Activated effector memory CD4-positive, alpha-beta T cell treated with Interleukin-2 at 50 U/mL for 16 hours (primary cell): ENCODE measurements at places on chromosomes 6 and 20.

DNA sequence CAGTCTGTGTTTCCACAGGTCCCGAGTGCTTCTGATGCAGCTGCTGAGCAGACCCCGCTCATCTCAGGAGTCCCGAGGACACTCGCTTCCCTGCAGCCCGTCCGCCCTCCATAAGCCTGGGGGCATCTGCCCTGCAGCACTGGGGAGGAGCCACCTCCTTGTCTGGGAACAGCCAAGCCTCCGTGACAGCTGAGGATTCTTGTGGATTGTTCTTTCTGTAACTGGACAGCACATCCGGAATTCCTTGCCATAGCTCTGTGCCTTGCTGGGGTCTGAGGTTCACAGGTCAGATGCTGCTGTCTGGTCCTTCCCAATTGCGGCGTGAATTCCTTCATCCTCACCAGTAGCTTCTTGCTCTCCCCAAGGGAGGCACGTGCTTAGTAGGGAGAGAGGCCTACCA, 38.4 kb upstream of the FNDC1 start:
- DNase-seq: no peak

DNA sequence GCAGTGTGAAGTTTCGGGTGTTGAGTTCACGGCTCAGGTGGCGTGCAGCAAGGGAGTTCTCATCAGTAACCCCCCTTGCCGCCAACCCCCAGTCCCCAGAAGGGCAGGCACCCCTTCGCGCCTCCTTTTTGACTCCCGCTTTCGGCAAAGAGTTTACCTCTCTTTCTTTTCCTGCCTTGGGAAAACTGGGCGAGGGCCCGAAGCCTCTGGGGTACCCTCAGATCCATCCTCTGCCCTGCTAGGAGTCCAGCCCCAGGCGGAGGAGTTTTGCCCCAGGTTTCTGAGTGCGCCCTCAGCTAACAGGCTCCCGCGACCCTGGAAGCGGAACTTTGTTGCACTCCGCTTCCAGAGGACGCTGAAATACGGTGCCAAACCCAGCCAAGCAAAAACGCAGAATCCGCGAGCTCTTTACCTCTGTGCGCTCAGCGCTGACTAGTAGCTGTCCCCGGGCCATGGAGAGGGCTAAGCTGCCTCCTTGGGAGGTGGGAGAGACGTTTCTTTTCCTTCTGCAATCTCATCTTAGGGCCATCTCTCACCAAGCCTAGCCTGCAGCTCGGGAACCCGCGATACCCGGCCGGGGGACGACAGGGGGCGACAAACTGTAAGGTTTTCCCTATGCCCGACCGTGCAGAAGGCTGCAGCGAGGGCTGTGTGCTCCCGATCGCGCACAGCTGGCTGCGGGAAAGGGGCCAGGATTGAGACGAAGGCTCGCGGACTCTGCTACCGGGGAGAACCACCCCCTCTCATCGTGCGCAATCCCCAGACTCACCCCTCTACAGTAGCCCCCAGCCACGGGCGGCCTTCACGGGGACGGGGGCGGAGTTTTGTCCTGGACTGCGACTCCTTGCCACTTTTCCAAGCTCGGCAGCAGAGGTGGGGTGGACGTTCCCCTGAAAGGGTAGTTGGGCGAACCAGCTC, 2.7 kb upstream of the PAX1 start:
- DNase-seq: no peak

- DNase-seq: no peak
Observed at GRCh38 chr6:143058987-143059386, 1.7 kb upstream of the AIG1 start.

GRCh38 chr6:137231895-137232294, 12.7 kb upstream of the IFNGR1 start:
- DNase-seq: no peak

DNA sequence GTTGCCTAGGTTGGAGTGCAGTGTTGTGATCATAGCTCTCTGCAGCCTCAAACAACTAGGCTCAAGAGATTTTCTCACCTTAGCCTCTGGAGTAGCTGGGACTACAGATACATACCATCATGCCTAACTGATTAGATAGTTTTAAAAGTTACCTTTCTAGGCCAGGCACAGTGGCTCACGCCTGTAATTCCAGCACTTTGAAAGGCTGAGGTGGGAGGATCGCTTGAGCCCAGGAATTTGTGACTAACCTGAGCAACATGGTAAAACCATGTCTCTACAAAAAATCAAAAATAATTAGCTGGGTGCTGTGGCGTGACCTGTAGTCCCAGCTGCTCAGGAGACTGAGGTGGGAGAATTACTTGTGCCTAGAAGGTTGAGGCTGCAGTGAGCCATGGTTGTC, 41.2 kb downstream of the SLC17A5 start:
- DNase-seq: no peak

- peak; percentile 21 for DNase-seq
Observed at GRCh38 chr6:14454473-14454775, 336.9 kb downstream of the CD83 start.

DNA sequence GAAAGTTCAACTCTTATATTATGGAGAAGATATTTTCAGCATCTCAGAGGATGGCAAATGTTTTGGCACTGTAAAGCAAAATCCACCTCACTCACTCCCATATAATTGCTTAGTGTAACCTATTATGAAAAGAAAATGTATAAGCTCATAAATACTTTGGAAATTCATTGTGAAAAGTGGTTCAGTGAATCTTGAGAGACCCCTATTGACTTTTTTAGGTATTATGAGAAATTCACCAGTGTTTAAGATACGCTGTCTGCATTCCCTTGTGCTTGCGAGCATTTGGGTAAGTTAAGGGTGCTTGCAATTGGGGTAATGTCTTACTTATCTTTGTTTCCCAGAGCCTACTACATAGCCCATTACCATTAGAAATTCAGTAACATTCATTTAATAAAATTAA, 66.3 kb upstream of the BMP5 start:
- no peak for DNase-seq

- no peak for DNase-seq
Observed at GRCh38 chr20:25158043-25158442, 37.5 kb upstream of the ENTPD6 start.

GRCh38 chr20:2805689-2806350, 5.4 kb upstream of the CPXM1 start:
- DNase-seq: no peak

DNA sequence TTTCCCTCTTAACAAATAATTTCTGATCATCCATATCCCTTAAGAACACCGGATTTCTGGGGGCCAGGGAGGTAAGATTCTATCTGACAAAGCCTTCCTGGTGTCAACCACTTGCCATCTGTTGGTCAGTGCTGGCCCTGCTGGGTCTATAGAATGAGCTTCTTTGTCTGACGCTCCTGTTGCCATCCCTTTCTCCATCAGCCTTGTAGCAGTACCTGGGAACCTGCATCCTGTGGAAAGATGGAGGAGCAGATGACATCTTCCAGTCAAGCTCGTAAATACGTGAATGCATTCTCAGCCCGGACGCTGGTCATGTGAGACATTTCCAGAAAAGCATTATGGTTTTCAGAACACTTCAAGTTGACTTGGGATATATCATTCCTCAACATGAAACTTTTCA, 36.6 kb downstream of the MYB start:
- no peak for DNase-seq

DNA sequence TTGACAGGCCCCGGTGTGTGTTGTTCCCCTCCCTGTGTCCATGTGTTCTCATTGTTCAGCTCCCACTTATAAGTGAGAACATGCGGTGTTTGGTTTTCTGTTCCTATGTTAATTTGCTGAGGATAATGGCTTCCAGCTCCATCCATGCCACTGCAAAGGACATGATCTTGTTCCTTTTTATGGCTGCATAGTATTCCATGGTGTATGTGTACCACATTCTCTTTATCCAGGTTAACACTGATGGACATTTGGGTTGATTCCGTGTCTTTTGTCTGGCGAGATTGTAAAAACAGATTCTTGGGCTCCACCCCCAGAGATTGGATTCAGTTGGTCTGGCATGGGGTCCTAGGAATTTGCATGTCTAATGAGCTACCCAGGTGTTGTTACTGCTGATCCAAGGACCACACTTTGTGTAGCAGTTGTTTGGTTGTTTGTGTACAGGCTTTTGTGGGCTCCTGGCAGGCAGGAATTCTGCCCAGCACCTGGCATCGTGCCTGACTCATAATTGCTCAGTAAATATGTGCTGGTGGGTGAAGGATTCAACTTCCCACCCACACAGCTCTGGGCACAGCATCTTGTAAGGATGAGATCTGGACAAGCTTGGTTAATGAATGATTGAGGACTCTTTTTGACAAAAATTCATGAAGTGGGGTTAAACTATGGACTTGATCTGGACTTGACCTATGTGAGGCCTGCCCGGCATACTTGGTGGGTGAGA, 5.2 kb downstream of the TOX2 start:
- no peak for DNase-seq

GRCh38 chr6:137165375-137166246, 7.8 kb downstream of the IL22RA2 start:
- peak; percentile 43 for DNase-seq

DNA sequence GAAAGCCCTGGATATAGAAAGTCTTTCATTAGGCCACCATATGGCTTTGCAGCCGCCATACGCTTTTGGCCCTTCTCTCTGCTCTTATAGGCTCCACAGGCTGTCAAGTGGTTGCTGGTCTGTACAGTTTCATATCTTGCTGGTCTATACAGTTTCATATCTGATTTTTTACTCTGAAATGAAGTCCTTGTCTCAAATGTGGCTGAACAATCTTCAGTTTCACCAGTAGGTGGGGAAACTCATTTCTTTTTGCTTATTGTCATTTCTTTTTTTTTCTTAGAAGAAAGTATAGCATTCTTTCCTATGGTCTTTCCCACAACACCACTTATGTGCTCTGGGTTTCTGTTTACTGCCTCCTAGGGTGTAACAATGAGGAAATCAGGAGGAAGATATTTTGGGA, 771.4 kb upstream of the MMS22L start:
- DNase-seq: no peak

DNA sequence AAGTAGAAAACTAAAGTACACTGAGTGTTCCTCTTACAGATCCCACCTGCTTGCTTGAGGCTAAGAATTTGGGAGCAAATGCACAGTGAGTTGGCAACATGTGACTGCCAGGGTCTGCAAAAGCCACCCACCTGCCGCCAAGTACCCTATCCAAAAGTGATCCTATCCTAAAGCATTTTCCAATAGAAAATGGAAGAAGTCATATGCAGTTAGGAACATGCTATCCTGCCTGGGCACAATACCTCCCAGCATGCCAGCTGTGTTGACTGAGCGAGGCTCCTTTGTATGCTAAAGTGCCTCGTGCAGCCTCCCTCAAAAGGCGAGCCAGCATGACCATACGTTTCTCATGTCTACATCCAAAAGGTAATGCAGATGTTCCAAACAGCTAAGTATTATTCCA, 52.7 kb downstream of the TRAF3IP2 start:
- DNase-seq: no peak

GRCh38 chr6:99282479-99283062, 66.9 kb downstream of the FAXC start:
- DNase-seq: no peak

- DNase-seq: no peak
Observed at GRCh38 chr6:142223938-142224337, 76.9 kb downstream of the VTA1 start.

- no peak for DNase-seq
Observed at GRCh38 chr6:139325125-139325524, 33.3 kb upstream of the TXLNB start.

DNA sequence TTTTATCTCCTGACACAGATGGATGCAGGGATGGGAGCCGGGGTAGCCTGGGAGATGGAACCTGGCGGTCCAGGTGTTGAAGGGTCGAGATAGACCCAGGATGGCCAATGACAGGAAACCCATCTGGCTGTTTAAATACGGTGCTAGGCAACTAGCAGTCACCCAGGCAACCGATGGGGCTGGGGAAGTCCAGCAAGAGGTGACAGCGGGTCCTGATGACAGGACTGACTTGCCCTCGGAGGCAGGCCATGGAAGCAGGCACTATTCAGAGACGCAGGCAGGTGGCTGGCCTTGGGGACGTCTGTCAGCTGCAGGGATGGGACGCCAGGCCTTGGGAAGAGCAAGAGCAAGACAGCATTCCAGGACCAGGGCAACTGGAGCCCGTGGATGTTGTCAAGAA, 135.4 kb upstream of the RALGAPA2 start:
- DNase-seq: no peak

- no peak for DNase-seq
Observed at GRCh38 chr6:29678114-29678513, 2.8 kb downstream of the ZFP57 start.

DNA sequence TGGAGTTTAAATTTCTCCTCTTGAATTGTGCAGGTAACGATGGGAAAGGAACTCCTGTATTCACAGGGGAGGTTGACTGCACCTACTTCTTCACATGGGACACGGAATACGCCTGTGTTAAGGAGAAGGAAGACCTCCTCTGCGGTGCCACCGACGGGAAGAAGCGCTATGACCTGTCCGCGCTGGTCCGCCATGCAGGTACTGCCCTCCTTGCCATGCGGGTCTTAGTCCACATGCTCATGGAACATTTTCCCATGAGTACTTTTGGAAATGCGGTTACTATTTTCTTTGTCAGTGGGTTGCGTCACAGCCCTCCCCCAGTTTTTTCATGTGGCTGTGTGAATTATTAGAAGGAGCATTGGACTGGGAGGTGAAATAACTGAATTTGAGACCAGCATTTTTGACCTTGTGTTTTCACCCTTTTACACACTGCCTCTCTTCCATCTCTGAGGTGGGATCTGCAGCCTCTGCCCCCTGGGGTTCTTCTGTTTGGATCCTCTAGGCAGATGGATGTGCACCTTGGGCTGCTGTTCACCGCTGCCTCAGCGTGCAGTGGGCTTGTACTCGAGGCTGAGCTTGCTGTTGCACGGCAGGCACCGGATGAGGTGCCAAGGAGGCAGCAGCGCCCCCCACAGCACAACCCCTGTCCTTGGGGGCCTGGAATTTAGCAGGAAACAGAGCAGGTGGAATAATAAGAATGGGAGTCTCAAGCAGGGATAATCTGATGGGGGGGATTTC, 71.8 kb downstream of the IGF2R start:
- DNase-seq: no peak

- no peak for DNase-seq
Observed at GRCh38 chr6:1987640-1988039, 257.8 kb downstream of the GMDS start.

GRCh38 chr6:43668151-43669028, 19.2 kb downstream of the MRPS18A start:
- peak; percentile 21 for DNase-seq

DNA sequence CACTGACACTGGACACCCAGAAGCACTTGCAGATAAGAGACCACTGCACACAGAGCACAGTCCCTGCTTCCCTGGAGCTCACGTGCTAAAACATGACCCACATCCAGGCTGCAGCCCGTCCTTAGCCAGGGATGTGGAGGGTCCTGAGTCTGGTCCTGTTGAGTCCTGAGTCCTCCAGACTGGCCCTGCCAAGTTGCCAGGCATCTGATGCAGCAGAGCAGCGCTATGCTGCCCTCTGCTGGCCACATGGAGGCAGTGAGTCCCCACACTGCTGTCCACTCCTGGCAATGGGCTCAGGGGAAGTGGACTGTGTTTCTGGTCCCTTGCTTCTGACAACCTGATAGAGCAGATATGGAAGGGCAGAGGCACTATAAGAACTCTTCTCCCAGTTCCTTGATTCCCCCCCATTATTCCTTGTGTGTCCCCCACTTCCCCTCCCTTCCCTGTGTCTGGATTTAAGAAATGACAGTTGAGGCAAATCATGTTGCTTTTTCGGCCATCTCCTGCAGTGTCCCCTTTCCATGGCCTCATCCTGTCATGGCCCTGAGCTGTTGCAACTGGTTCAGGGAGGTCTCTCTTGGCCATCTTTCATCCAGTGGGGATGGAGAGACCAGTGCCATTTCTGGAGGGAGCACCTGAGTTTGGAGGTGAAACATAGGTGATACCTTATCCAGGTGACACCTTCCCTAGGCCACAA, 86.0 kb downstream of the DHX35 start:
- DNase-seq: peak; percentile 55
